ENCODE measurements at places on chromosomes 6 and 20.

DNA sequence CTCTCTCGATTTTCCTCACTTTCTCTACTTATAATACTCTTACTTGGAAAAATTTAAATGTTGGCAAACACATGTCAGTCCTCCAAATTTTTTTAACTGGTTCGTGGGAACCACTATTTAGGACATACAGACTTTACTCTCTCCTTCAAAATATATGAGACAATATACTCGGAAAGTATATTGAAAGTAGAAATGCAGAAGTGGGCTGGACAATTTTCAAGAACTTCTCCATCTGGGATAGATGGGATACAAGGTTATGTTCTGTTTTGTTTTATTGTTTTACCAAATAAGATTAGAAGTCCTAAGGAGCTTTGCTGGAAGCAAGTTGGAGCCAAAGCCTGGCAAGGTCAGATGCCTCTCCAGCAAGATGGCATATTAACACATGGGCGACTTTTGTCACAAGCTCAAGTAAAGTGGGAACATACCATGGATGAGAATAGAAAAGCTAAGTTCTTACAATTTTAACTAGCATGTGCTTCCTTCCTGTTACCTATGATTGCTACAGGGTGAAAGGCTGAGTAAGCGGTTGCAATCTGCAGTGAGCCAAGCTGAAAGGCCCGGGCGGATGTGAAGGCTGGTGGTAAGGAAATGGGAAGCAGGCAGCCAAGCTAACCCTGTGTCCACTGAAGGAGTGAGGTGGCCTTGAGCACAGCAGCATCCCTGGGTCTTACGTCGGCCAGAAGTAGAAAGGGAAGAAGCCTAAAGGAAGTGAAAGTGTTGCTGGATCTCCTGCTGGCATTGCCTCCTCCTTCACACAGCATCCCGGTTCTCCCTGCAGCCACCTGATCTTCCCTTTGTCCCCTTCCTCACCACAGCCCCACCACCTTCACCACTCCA, 7.1 kb downstream of the MAP3K5 start:
- no peak for DNase-seq

DNA sequence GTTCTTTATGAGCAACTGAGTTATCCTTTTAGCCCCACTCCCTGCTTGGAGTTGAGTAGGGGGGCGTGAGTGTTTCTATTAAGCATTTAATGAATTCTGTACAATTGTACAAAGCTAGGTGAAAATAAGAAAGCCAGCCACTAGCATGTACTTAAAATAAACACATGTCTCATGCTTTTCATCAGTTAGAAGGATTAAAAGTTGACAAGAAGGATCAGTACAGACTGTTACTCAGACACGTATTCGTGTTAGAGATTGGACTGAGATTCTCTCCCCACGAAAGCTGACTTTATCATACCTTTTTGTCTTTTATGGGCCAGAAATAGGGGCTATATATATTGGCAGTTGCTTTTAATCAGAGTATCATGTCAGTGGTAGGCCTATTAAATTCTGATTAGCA, 1.7 kb downstream of the HSF2 start:
- no peak for DNase-seq

DNA sequence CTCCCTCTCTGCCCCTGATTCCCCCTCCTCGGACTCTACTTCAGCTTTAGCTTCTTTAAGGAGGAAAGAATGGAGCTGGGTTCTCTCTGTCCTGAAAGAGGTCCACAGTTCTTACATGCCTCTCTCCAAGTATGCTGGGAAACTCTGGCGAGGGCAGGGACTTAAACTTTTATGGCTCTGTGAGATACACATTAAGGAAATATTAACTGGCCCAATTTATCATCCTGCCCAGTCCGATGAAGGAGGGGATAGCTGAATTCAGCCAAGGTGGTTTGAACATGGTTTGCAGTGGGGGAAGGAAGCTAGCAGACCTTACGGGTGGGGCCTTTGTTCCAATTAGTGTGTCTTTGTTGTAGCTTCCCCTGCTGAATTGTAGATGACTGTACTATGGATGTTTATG, 121.7 kb downstream of the EYA4 start:
- no peak for DNase-seq

- no peak for DNase-seq
Observed at GRCh38 chr6:133992992-133993680, 40.1 kb downstream of the TBPL1 start.

- no peak for DNase-seq
Observed at GRCh38 chr20:5927749-5928462, 22.4 kb downstream of the TRMT6 start.

DNA sequence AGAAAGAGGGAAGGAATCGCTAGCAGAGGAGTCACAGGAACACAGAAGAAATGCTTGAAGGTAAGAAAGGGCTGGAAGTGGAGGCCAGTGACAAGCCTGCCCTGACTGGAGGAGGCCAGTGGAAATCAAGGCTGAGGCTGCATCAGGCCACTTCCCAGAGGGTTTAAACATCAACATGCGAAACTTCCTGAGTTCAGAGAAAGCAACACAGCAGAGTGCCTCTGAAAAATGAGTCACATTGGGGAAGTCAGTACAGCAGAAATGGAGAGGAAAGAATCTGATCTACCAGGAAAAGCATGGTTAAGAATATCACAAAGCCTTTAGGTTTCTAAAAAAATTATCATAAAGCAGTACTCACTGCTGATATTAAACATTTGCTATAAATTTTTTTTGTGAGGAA, 23.3 kb downstream of the NAPB start:
- DNase-seq, result no peak

DNA sequence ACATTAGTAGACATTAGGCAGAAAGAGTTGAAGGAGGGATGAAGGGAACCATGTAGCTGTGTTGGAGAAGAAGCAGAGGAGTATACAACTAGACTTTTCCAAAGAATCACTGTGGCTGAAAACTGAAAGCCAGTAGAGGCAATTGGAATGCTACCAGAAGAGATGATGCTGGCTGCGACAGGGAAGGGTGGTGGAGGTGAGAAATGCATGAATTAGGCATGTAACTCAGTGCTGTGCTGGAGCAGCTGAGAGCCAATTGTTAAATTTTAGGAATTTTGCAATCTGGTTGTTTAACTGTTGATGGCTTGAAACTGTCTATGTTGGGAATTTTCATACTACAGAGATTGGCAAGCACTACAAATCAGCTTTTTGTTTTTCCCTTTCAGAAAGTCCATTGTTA, 35.8 kb upstream of the SIRPG start:
- no peak for DNase-seq

- DNase-seq, result no peak
Observed at GRCh38 chr6:111258010-111258409, 170.7 kb downstream of the SLC16A10 start.

- no peak for DNase-seq
Observed at GRCh38 chr6:131768964-131769363, 38.9 kb upstream of the ENPP1 start.

Measured in right forelimb (tissue), 1 donor.